ENCODE measurements at places on chromosomes 6 and 20. TPM values are rescaled to one million over a fixed set of nuclear protein-coding genes. Genes with fewer than 3 reads are reported as not detected.
A peak's percentile ranks its signal among the peaks of the same experiment; 100 is the strongest.

Gene CDH22
- 0.40 TPM for total RNA-seq

Gene CRISP3
- 8.1 TPM for total RNA-seq

Gene C20orf144
- not detected for total RNA-seq

Gene PTCRA
- total RNA-seq = not detected

Gene BPIFB6
- not detected for total RNA-seq

Gene PPP1R3G
- 2.0 TPM for total RNA-seq

Gene GSS
- 56.9 TPM for total RNA-seq

DNA sequence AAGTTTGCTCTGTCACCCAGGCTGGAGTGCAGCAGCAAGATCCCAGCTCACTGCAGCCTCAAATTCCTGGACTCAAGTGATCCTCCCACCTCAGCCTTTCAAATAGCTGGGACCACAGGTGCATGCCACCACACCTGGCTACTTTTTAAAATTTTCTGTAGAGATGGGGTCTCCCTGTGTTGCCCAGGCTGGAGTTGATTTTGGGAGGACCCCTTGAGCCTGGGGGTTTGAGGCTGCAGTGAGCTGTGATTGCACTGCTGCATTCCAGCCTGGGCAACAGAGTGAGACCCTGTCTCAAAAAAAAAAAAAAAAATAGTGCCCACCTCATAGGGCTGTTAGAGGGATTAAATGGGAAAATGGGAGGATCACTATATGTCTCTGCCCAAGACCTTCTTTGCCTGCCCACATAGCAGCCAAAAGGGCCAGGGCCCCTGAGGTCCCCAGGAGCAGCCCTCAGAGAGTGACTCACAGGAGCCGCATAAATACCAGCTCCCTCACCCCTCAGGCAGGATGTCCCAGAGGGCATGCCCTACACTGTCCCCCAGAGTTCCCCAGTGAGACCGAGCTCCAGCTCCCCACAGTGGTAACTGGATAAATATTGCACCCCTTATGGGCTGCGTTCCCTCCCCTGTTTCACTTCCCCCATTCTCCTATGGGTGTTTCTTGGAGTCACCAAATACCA, 11.7 kb upstream of the MDGA1 start:
- ATAC-seq = no peak

DNA sequence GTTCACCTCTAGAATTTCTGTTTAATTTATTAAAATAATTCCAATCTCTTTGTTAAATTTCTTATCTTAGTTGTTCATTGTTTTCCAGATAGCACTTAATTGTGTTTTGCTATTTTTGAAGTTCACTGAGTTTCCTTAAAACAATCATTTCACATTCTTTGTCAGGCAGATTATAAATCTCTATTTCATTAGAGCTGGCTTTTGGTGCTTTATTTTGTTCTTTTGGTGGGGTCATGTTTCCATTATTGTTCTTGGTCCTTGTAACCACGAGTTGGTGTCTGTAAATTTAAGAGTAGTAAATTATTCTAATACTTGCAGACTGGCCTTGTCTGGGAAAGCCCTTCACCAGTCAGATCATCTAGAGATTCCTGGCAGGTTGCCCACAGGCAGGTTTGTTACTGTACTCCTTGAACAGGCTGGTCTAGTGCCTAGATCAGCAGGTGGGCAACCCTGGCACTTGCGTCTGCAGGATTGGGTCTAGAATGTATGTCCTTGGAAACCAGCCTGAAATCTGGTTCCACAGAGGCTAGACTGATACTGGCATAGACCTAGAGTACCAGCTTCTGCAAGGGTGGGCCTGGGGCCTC, 110.4 kb downstream of the ADGB start:
- ATAC-seq = no peak

DNA sequence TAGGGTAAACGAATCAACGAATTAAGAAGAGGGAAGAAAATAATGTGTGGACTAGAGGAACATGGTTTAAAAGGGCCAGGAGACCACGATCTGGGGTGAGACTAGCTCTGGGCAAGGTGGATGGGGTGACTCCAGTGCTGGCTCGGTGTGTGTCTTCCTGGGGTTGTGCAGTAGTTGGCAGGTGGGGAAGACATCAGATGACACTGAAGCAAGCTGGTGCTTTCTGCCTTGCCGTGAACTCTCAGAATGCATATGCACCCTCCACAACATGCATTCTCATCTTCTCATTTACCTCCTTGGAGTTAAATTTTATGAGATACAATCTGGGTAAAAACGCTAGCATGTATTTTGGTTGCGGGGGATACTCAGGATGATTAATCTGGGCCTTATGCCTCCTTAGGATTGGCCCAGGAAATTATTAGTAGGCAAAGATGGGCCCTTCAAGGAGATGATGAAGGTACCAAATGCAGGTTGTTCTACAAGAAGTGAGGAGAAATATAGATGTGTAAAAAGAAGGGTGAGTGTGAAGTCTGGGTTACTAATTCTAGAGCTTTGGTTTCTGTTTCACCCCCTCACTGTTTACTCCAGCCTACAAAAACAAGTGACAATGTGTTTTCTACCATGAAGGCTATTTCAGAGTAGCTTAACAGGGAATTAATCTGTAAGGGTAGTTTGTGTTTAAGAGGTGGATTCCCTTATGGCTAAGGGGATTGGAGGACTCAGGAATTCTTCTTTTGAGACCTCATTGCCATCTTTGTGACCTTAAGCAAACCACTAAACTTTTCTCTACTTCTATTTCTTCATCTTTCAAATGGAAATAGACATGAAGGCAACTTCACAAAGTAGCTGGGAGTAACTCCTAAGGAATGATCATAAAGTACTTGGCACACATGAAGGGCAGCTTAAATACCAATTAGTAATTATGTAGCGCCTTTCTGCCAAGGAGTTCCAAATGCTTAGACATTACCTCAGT, 71.0 kb upstream of the SUPT3H start:
- no peak for ATAC-seq

DNA sequence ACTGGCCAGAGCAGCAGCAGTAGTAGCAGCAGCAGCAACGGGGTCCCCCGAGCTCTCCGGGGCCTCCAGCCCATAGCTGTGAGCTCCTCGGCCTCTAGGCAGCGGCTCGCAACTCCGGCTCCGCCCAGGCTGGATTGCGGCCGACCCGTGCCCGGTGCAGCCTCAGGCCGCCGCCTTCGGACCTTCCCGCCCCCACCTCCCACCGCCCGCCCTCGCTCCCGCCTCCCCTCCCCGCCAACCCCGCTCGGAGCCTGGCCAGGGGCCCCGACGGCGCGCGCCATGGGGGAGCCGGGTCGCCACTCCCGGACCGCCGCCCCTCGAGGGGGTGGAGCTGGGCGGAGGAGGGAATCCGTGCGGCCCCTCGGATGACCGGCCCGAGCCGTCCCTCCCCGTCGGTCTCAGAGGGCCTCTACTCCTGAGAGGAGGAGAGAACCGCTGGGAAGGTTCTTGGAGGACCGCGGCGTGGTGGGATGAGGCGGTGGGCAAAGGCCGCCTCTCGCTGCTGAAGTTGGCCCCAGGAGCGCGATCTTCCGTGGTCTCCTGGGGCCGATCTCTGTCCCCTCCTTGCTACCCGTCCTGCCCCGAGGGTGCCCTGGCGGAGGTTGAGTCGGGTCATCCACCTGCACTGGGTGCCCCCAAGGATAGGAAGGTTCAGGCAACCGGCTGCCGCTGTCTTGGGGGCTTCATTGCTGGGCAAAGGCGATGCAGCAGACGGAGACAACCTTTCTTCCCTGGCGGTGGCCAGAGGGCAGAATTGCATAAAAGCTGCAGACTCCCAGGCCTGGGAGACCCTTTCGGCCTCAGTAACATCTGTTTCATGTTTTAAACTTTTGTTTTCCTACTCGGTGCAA, at the start of gene ADAM33:
Gene ADAM33, minus strand, starts transcription at position 80 of the 851 bp plus-strand sequence. Its CDS starts 6 bp downstream, at position 74.
- ATAC-seq = peak; percentile 14

DNA sequence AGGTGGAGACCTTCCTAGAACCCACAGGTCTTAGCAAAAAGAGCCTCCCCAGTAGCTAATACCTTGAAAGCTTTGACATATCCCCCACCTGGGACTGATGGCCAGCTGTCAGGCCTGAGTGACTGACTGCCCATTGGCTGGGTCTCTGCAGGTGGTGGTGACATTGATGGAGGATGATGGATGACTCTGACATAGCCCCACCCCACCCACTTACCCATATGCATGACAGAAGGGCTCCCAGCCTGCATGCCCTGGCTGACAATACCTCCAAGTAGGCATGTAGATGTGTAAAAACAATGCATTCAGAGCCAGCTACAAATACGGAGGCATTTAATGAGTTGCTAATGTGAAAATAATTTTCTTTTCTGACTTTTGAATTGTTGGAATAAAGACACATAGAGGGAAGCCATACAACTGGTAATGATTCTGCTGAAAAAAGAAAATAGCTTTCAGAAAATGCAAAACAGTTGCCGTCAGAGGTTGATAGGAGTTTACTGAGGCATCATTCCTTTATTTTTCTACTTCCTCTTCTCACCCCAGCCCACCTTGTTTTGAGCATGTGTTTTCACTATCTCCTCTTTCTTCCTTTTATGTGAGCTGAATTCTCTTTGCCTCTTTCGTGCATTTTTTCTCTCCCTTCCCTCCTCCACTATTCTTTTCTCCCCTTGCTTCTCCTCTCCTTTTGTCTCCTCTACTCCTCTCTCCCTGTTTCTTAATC, 70.6 kb downstream of the OLIG3 start:
- ATAC-seq = no peak

GRCh38 chr6:89411145-89412070, 665 bp downstream of the RRAGD start:
- ATAC-seq = peak; percentile 51

DNA sequence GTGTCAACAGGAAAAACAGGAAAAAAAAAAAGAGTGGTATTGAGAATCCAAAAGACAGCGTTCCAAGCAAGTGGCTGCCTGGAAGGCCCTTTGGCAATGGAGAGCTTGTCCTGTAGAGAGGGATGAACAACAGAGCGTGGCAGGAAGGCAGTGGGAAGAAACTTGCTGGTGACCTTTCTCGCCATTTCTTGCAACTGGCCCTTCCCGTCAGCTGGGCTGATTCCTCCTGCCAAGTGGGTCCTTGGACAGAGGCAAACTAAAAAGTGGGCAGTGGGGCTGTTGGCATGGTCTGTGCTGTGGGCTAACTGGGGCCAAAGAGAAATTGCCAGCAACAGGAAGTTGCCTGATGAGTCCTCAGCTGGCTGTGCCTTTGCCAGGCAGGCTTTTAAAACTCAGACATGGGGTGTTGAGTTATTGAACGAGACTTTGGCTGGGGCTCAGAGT, 43.9 kb upstream of the CLDN20 start:
- no peak for ATAC-seq

GRCh38 chr6:167736486-167737204, 90.1 kb upstream of the AFDN start:
- no peak for ATAC-seq

- ATAC-seq = no peak
Observed at GRCh38 chr6:8269872-8270454, 165.4 kb downstream of the SLC35B3 start.

- ATAC-seq = no peak
Observed at GRCh38 chr6:13673825-13674444, 37.7 kb downstream of the RANBP9 start.

DNA sequence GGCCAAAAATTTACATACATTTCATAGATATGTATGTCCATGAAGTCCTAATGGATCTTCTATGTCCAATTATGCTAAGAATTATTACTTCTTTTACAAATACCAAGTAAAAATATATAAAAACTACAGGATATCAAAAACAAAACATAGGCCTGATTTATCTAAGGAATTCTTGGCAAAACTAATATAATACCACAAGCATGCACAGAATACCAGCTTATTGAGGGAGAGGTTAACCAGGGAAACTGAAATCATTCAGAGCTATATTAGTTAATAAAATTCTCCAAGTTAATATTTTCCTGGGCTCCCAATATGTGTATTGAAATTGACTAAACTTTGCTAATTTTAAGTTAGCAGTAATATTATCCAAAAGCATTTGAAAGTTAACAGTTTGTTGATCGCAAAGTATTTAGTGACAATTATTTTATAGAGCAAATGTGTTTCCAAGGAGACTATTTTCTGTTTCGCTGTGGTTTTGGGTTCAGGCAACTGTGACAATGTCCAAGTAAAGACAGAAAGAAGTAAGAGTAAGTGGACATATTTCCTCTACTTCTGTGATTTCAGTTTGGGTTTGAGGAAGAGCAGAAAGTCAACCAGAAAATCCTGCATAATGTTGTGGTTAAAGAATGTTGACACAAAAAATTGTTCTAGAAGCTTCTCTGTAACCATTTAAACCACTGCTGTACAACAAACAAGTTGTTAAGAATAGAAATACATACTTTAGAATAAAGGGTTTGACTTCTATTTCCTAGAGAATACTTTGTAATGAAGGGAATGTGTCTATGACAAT, 167.4 kb downstream of the COL21A1 start:
- no peak for ATAC-seq

DNA sequence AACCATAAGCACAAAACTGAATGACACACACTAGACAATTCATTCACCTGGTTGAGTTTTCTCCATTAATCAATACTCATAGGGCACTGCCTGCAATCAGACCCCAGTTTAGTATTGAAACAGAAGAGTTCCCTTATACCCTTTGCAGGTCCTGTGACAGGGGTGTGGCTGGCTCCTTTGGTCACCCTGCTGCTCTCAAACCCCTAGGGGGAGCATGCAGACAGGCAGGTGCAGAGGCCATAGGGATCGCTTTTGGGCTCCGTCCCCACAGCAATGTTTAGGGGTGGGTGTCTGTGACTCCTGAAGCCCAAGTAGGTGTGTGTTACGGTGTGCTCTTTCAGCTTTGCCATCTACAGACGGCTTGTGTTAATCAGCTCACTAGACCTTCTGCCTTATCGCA, 210.4 kb downstream of the CENPW start:
- ATAC-seq = no peak

GRCh38 chr6:132798869-132799538, 567 bp upstream of the SLC18B1 start:
- ATAC-seq = peak; percentile 93

DNA sequence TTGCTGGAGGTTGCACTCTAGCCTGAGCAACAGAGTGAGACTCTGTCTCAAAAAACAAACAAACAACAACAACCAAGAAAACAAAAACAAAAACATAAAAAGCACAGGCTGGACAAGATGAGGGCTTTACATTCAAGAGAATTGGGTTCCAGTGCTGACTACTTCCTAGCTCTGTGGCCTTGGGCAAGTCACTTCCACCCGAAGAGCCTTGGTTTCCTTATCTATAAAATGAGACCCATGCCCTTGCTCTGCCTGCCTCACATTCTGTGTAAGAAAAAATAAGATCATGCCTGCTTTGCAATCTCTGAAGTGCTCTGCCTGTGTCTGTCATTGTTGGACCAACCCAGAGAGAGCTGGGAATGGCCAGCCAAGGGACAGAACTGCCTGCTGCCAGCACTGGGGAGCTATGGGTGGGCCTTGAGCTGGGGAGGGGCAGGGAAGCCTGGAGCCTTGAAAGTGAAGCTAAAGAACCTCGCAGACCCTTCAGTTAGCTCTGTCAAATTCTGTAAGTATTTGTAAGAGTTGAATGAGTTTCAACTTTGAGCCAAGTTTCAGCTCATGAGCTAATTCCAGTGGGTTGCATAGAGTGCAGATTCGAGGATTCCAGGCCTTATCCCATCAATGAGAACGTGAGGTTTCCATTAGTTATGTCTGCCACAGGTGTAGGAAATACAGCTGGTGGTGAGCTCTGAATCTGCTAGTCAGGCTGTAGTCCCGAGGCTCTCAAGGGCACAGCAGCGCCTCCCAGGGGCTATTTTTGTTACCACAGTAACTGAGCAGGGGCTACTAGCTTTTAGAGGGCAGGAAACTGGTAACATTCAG, 93.2 kb downstream of the DLGAP4 start:
- peak; percentile 50 for ATAC-seq

- no peak for ATAC-seq
Observed at GRCh38 chr6:100592929-100593328, 128.2 kb upstream of the SIM1 start.

All from esophagus mucosa (tissue), 1 donor.